Esophagus squamous epithelium (tissue), 5 donors: ENCODE measurements at places on chromosomes 11 and 22.

DNA sequence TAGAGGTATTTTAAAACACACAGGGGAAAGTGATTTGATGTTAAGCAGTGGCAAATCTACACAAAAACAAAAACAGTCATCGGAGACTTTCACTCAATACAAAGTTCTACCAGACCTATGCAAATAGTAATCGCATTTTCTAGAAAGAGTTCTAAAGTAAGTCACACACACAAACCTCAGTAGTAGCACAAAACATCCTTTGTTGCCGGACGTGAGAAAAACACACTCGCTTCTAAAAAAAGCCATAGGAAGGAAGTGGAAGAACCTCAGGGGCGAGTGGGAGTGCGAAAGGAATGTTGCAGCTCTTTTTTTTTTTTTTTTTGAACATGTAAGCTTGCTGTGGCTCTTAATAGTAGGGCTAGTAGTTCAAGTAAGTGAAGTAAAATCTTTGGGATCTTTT is 88.9 kb downstream of the MAML2 start:
- no peak for DNase-seq

DNA sequence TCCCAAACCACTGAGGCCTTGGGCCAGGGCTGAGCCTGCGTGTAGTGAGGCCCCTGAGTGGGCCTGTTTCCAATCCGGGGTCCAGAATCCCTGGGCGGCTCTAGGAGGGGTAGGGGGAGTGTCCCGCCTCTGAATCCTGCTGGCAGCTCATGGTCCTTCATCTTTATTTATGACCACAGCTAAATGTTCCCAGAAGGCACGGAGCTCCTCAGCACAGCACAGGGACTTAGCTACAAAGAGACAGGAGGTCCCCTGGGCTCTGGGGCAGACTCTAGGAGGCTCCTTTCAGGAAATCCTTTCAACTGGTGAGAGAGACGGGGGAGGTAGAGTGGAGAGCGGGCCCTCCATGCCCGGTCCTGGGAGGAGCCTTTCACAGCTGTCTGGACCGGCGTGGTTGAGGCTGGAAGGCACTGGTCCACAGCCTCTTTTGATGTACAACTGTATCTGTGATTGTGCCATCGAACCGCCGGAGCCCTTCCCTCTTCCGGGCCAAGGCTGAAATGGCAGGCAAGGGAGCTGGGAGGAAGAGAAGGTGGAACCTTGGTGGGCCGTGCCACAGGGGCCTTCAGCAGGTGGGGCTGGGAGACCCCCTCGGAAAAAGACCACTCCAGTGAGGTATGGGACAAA is 46.8 kb downstream of the SCUBE1 start:
- no peak for DNase-seq

GRCh38 chr11:119672597-119672996 is 56.4 kb downstream of the NECTIN1 start:
- no peak for DNase-seq

GRCh38 chr11:38543311-38543710 is 1945.3 kb upstream of the RAG2 start:
- DNase-seq = no peak

DNA sequence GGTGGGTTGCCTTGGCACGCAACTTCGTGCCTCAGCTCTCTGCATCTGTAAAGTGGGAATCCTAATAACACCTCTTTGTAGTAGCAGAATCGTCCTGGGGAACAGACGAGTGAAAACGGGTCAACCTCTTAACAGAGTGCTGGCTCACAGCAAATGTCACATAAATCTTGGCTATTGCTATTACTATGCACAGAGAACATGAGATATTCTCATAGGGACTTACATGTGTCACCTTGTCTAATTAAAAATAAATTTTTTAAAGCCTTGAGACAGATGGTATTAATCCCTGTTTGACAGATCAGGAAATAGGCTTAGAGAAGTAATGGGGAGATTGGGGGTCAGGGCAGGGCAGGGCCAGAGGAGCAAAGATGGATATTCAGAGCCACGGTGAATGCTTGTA is 44.3 kb upstream of the IGSF9B start:
- no peak for DNase-seq

DNA sequence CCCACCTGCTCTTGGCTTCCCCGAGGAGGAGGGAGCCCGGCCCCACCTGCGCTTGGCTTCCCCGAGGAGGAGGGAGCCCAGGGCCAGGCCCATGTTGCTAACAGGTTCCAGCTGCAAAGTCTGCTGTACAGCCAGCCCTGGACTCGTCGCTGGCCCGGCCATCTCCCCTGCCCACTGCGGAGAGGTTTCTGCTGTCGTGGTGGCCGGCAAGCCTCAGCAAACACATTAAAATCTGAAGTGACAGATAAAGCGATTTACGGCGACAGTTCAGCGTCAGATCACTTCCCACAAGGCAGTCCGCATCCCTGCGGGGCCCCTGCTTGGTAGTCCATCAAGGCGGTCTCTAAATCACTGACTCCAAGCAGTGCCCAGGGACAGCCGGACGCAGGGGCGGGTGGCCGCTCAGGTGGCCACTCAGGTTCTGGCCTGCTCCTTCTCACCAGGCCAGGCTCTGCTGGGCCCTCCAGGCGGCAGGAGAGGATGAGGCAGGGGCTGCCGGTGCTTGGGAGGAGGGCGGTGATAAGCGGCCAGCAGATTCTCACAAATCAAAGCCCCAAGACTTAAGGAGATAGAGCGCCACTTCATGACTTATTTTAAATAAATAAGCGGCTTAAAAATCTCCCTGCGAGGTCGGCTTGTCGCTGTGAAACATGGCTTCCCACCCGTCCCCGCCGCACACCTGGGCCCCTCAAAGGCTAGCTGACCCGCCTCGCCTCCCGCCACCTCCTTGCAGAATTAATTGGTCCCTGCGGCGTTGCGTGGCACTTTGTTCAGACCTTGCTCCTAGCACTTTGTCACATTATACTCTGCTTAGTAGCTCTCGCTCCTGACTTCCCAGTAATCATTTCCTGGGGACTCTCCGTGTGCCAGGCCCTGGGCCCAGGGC is 21.1 kb downstream of the MACROD1 start:
- no peak for DNase-seq

DNA sequence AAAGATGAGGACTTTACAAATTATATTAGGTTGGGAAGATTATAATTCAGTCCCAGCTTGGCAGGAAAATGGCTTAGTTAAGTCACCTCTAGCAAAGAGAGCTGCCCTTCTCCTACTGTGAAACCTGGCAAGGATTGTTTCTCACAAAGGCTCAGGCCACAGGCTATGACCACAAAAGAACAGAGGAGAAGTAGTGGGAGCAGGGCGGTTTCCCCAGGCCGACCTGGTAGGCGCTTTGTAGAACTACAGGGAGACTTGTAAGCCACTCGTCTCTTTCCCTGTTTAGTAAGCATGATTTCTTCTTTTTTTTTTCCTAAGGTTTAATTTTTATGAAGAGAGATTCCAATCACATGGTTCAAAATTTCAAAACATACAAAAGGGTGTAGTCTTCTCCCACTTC is 4.6 kb downstream of the SNAP29 start:
- DNase-seq = no peak

GRCh38 chr11:14373941-14374646 is 15.1 kb upstream of the RRAS2 start:
- no peak for DNase-seq

DNA sequence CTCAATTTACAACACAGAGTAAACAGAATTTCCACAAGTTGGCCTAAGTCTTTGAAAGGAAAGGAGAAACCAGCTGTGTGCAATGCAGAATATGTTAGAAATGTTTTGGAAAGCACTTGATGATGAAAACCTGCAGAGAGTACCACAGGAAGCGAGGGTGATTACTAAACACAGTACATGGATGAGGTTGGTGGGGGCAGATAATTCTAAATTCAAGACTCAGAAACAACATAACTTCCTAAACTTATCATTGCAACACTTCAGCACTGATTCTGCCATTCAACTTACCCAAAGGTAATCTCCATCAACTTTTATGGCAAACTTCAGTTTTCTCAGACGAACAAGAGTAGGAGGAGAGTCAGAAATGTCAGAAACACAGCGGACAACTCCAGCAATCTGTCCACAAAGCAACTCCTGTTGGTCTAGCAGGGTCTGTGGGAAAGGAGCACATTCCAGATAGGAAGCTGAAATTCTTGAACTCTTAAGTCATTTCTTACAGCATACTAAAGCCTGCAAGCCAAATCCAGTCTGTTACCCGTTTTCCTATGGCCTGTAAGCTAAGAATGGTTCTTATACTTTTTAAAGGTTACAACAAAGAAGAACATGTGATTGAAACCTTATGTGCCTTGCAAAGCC is 6.8 kb downstream of the HPS4 start:
- DNase-seq = no peak

- DNase-seq = no peak
These were observed 26.7 kb downstream of the IGLL1 start for GRCh38 chr22:23553438-23553837.

DNA sequence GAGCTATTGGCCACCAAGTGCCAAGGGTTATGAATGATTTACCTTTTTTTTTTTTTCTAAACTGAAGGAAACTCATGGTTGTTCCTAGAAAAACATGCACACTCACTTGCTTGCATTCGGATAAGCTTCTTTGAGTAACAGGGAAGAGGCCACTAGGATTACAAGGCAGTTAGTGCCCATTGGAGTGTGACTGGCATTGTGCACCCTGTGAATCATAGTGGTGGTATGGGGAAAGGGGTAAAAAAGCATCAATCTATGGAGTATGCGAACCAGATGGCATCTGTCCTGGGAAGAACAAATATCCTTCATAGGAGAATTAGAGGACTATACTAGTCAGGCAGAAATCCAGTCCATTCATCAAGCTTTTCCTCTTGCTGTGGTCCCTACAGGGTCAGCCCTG is 24.2 kb downstream of the CD44 start:
- DNase-seq = no peak

DNA sequence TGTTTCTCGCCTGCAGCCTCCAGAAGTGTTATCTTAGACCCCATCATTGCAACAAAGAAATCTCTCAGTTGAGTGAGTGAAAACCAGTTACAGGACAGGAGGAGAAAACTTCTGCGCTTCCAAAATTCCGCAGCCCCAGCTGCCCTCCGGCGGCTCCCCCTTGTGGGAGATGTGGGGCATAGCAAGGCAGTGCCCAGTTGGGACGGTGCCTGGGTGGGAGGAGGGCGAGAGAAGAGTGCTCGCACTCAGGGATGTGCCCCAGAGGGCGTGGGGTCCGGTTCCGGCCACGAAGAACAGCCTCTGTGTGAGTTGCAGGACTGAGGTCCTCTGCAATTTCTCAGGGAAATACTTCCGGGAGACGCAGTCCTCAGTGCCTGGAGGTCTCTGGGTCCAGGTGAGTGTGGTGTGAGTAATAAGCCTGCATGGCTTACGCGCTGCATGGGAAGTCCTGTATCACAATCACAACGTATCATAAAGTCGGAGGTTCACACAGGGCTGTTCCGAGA is 87.0 kb upstream of the BLID start:
- DNase-seq = no peak

- DNase-seq = no peak
These were observed 58.8 kb downstream of the MCM5 start for GRCh38 chr22:35458547-35459422.

GRCh38 chr22:23484651-23485050 is 95.4 kb downstream of the IGLL1 start:
- DNase-seq = no peak

DNA sequence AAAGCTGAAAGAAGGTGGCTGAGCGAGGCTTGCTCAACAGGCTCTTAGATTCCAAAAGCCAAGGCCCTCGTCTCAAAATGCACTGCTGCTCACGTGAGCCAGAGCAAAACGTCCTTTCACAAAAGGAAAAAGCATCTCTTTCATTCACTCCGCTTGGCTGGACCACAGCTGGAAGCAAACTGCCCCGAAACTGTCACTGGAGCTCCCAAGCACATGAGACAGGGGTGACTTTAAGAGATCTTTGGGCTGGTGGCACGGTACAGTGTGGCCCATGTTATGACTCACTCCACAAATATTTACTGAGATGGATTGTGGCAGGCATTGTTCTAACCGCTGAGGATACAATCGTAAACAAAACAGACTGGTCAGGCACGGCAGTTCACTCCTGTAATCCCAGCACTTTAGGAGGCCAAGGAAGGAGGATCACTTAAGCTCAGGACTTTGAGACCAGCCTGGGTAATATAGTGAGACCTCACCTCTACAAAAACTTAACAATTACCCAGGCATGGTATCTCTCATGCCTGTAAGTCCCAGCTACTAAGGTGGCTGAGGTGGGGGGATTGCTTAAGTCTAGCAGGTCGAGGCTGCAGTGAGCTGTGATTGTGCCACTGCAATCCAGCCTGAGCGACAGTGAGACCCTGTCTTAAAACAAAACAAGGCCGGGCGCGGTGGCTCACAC is 3.6 kb downstream of the PLA2G6 start:
- no peak for DNase-seq

DNA sequence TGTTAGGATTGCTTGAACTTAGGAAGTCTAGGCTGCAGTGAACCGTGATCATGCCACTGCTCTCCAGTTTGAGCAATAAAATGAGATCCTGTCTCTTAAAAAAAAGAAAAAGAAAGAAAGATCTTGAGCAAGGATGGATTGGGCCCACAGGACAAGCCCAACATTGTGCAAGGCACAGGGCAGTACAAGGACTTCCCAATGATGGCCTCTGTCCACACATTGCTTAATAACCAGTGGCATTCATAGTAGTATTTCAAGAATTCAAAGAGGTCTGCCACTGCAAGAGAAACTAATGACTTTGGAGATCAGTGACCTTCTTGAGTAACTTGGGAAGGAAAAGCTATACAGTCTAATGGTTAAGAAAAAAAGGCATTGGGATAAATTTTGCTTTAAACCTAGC is 44.6 kb downstream of the SEZ6L start:
- DNase-seq = no peak

DNA sequence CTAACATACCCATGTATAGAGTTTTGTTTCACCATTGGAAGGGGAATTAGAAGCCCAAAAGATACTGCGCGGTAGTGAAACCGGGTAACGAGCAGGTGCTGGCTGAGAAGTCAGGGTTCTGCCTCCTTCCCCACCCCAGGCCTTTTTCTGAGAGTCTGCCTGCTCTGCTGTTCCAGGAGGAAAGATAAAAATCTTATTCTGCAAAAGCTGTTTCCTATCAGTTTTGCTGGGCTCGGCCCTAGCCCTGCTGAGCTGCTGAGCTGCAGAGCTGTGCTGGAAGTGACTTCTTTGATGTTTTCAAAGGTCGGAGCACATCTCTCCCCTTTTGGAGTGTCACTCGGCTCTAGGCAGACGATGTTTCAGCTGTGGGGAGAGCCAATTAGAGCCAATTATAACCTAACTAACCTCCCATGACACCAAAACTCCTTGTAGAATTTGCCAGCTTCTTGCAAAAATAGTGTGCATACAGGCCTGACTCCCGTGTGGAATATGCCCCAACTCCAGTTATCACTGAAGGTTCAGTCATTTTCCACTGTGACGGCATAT is 59.4 kb downstream of the SPATA19 start:
- DNase-seq = no peak

GRCh38 chr11:33449798-33450197 is 192.6 kb downstream of the HIPK3 start:
- DNase-seq = no peak

DNA sequence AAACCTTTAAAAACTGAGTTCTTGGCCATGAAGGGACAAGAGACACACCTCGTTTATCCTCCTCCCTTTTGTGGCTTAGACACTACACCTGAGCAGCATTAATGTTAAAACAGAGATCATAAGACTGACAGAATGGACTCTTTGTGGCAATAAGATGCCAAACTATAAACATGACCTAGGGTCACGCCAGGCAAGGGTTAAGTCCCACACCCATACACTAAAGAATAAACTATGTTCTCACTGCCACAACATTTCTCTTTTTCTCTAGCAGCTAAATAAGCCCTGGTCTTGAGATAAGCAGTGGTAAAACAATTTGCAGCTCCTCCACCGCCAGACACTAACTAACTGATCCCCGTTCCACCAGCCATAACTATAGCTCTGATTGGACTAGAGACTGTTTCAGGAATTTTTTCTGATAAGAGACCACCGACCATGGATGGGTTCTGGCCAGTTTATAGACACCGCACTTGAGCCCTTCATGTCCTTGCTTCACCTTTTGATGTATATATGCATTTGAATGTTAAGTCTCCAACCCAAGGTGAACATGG is 4.9 kb upstream of the SLCO2B1 start:
- DNase-seq = no peak
